H9 (cell line): ENCODE measurements at places on chromosomes 3 and 15.
A peak's percentile ranks its signal among the peaks of the same experiment; 100 is the strongest.

DNA sequence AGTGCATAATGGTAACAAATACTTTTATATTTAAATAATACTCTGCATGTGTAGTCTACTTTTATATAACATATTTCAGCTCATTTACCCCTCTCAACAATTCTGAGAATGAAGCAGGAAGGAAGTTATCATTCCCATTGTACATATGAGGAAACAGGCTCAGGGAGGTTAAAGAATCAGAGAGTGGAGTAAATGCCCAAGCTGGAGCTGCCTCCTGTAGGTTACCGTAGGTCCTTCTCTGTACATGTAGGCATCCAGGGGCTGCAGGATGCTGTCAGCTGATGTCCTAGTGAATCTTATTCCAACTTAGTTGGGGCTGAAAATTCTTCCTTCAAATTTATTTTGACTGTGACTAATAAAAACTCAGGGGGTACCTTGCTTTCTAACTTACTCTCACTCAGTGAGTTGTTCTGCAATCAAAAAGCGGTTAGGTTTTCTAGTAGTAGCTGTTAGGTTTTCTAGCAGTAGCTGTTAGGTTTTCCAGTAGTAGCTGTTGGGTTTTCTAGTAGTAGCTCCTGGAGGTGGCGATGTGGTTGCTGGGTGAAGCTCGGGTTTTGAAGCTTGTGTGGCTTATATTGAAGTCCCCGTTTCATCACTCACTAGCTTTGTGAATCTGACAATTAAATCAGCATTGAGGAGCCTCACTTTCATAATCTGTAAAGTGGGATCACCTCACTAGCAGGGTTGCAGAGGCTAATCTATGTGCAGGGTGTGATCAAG, 357.0 kb downstream of the NR2F2 start:
- DNase-seq = no peak

DNA sequence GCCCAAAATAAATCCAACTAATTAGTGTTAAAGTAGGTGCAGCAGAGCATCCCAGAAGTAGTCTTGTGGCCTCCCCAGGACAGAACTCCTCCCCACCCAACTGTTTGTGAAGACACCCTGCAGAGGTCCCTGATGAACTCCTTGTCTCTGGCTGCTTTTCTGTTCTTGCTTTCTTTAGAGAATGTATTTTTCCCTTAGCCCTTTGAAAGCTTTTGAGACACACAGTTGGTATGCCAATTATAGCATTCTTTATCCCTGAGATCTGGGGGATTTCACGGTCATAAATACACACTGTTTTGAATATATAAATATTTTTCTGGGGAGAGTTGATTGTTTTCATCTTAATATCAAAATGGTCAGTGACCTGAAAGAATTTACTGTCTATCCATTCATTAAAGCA, 9.8 kb downstream of the TFG start:
- no peak for DNase-seq

- DNase-seq = no peak
Observed at GRCh38 chr15:100332231-100332630, 9.5 kb downstream of the ADAMTS17 start.

- DNase-seq = peak; percentile 76
Observed at GRCh38 chr3:51389423-51390183, 1.5 kb upstream of the RBM15B start.

GRCh38 chr15:22903961-22904534, 65.6 kb downstream of the NIPA2 start:
- no peak for DNase-seq

- DNase-seq = no peak
Observed at GRCh38 chr3:124993466-124993865, 58.9 kb upstream of the MUC13 start.

- peak; percentile 79 for DNase-seq
Observed at GRCh38 chr3:124467980-124468902, 262.0 kb upstream of the UMPS start.

- no peak for DNase-seq
Observed at GRCh38 chr3:114571363-114571762, 277.5 kb downstream of the TIGIT start.

- DNase-seq = no peak
Observed at GRCh38 chr15:92817339-92817886, 82.7 kb upstream of the CHD2 start.

- no peak for DNase-seq
Observed at GRCh38 chr3:129658110-129658843, 51.8 kb upstream of the PLXND1 start.

DNA sequence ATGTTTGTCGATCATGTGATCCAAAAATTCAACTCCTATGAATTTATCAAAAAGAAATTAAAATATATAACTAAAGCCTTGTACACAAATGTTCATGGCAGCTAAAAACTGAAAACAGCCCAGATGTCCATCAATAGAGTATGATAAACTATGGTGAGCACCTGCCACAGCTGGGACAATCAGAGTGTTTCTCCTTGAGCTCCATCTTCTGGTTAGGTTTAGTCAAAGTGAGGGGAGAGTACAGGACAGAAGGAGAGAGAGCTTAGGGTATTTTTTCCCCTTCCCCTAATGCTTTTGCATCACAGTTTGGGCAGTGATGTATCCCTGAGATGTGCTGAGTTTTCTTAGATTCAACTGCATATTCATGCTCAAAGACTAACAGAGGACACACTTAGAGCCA, 65.5 kb downstream of the FSIP1 start:
- no peak for DNase-seq

GRCh38 chr3:139970526-139970925, 35.5 kb downstream of the CLSTN2 start:
- no peak for DNase-seq

DNA sequence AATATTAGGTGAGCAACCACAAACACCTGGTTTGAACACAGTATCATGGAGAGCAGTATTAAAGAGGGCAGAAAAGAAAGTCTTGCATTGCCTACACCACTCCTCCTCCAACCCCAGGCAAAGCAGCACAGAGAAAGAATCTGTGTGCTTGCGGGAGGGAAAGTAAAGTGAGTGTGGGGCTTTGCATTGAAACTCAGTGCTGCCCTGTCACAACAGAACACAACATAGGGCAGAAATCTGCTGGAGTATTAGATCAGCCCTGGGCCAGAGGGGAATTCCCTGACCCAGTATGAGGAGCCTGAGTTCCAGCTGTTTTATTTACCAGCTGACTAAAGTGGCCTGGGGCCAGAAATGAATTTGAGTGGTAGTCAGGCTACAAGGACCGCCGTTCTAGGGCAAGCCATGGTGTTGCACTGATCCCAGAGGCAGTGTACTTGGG, 75.5 kb downstream of the SPATA16 start:
- no peak for DNase-seq

DNA sequence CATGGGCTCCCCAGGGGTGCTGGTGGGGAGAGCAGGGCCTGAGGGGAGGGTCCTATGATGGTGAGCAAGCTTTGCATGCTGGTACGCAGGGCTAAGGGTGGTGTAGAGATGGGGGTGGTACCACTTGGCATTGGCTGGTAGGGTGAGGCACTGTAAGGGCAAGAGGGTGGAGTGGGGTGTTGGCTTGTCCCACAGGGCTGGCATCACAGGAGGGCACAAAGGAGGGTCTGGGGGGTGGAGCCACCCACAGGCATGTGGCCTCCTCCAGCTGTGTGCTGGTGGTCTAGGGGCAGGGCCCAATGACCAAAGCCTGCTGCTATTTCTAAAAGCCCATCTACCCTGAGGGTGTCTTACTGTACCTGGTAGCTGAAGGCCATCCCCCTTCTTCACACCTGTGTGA, 65.2 kb upstream of the SEC13 start:
- no peak for DNase-seq

DNA sequence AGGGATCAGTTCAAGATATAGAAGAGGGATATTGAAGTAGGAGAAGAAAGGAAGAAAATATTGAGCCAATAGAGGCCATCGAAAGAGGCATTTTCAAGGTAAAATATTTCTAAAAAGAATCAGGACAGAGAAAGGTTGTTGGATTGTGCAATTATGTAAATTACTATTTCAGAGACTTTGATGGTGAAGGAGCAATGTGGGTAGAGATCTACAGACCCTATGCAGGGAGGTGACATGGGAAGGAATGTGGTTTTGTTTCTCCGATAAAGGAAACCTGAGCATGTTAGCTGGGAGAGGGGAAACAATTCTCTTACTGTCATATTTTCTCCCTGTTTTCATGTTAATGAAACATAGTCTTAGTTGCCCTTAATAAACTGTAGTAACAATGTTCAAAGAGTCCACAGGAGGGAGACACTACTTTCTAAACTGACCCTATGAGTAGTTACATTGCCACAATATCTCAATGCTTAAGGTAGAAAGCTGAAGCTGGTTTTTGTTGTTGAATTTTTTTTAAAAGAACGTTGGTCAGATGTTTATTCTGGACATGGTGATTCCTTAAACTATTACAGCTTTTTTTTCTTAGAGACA, 133.3 kb downstream of the GRM7 start:
- DNase-seq = no peak

GRCh38 chr3:100103558-100104441, 10.5 kb downstream of the FILIP1L start:
- no peak for DNase-seq

- no peak for DNase-seq
Observed at GRCh38 chr3:58522759-58523425, 14.1 kb downstream of the ACOX2 start.

GRCh38 chr3:128875556-128876120, 3.8 kb upstream of the ACAD9 start:
- DNase-seq = peak; percentile 75

- no peak for DNase-seq
Observed at GRCh38 chr3:49966233-49966942, 26.4 kb downstream of the RBM6 start.

DNA sequence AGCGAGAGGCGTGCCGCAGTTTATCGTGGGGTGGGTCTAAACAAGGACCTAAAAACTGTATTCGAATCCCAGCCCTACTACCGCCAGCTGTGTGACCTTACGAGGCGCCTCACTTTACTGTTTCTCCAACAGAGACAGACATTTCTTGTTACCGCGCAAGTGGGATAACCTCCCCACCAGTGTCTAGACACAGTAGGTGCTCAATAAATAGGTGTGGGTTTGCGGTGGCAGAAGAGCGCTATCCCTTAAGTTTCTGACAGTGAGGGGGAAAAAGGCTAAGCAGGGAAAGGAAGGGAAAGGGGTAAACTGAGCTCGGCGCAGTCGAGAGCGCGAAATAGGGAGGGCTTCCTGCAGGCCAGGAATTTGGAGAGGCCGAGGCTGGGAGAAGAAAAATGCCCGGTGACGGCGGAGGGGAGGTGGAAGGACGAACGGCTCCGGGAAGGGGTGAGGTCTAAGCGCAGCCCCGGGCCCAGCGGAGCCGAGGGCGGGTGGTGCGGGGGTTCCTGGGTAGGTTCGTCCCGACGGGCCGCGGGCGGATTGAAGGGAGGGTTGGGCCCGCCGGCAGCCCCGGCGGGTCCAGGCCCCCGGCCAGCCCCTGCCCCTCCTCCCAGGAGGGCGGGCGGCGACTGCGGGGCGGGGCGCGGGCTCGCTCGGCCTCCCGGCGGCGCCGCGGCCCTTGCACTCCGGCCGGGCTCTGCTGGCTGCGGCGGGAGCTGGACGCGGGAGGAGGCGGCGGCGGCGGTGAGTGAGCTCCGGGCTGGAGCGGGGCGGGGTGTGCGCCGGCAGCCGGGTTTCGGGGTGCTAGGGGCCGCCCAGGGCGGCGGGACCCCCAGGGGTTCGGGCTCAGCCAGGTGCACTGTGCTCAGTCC, at the start of gene CGNL1:
TSS of gene CGNL1 (plus strand) at position 679 of the 869 bp plus-strand sequence. CDS start 61,495 bp downstream, outside the sequence.
- peak; percentile 58 for DNase-seq

- no peak for DNase-seq
Observed at GRCh38 chr15:83899670-83900069, 245.7 kb downstream of the ADAMTSL3 start.

- no peak for DNase-seq
Observed at GRCh38 chr3:4776399-4776979, 202.7 kb upstream of the BHLHE40 start.

GRCh38 chr3:102025606-102026270, 176.4 kb downstream of the NFKBIZ start:
- DNase-seq = no peak

- DNase-seq = no peak
Observed at GRCh38 chr3:39234651-39235050, 42.3 kb upstream of the XIRP1 start.

DNA sequence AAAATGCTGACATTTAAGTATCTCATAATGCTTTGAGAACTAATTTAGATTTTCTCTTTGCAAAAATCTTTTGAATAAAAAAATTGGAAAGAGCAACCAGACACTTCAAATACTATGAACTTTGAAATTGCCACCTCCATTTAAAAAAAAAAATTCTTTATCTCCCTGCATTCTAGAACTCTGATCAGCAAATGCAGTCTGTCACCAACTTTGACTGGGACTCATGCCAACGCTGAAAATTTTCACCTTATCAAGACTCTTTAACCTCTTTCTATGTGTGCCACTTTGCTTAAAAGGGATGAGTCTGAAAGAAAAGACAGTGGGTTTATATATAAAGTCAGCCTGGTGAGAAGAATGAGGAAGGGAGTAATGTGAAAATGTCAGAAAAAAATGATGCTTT, 191.2 kb upstream of the ARPP21 start:
- DNase-seq = no peak
